T-helper 1 cell (primary cell): ENCODE measurements at places on chromosomes 16 and 17.

GRCh38 chr16:23229714-23230113, 47.2 kb downstream of the SCNN1G start:
- no peak for DNase-seq

GRCh38 chr17:31318851-31319661, 2.4 kb downstream of the EVI2A start:
- no peak for DNase-seq

DNA sequence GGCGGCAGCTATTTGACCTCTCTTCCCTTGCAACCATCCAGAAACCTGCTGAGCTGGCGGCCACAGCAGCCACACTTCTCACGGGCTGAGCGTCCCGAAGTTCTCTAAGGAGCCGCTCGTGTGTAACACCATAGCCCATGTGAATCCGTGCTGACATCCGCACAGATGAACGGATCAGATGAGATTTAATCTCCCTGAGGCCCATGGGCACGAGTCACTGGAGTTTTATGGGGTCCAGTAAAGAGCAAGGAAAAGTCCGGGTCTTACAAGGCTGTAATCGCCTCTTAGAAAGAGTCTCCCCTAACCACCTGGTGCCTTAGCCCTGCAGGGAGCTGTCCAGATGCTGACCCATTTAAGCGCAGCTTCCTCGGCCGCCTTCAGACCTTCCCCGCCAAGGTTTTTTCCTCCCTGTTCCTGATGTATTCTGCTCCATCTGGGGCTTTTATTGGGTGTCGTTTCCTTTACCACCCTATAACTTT, 5.5 kb upstream of the CACNG5 start:
- no peak for DNase-seq

- peak; percentile 85 for DNase-seq
Measured at GRCh38 chr17:3754458-3755334, 31.0 kb downstream of the HASPIN start.

DNA sequence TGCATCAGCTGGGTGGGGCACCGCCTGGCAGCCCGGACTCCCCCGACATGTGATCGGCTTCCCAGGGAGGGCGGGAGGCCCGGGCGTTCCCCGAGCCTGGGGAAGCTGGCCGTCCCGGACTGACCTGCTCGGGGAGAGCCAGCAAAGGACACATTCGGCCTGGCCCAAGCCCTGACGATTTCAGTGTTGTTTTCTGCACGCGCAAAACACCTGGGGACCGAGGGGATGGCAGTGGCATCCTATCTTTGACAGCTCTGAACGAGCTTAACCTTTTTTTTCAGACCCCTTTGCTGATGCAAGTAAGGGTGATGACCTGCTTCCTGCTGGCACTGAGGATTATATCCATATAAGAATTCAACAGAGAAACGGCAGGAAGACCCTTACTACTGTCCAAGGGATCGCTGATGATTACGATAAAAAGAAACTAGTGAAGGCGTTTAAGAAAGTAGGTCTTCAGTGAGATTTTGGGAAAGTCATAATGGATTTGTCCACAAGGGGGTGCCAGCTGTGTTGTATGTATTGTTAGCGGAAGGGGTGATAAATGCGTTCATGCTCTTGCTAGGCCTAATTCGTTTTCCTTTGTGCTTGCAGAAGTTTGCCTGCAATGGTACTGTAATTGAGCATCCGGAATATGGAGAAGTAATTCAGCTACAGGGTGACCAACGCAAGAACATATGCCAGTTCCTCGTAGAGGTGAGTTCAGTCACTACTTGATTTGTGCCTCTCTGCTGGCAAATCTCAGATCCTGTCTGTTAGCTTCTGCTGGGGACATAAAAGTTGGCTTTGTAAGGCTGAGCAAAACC, 1.0 kb downstream of the EIF1 start:
- no peak for DNase-seq

DNA sequence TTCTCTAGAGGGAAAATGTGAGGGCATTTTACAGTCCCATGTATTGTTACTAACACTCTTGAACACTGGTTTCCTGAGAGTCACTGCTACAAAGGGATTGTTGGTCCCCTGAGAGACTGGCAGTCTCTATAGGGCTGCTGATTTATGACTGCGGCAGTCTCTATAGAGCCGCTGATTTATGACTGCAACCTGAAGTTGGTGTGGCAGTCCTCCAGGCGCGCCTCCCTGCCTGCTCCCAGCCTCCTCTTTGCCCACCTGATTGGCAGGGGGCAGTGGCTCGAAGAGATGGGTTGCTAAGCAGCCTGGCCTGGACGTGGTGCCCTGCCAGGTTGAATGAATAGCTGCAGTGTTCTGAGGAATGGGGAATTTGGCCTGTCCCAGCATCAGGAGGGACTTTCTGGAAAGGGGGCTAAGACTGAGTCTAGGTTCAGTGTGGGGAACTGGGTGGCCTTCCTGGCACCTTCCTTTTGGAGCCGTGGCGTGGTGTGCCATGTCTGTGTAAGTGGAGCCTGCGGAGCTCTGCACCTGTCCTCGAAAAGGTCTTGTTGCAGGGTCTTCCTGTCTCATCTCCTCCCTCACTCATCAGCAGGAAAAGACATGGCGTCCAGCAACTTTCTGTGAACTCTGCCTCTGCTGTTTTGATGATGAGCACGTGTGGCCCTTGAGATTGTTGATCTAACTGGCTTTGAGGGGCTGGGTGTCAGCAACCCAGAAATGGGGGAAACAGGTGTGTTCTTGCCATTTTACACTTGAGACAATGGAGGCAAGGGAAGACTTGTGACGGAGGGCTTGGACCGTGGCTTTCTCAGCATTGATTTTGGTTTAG, 24.9 kb downstream of the SAP30BP start:
- no peak for DNase-seq

DNA sequence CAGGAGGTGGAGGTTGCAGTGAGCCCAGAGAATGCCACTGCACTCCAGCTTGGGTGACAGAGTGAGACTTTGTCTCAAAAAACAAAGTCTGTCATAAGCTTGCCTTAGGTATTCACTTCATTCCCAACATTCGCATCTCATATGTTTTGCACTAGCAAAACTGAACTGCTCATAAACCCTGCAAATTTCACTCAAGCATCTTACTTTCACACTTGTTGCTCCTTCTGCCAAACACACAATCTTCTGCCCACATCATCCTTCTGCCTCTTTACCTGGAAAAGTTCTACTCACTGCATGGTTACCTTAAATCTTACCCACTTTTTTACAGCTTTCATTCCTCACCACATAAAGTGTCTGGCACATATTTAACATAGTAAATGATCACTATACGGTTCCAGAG, 152.5 kb downstream of the USP22 start:
- DNase-seq = no peak

GRCh38 chr17:56939869-56940484, 20.9 kb downstream of the COIL start:
- no peak for DNase-seq

- DNase-seq = no peak
Measured at GRCh38 chr16:54055864-54056263, 230.7 kb downstream of the IRX3 start.

GRCh38 chr17:48565022-48565554, 13.1 kb downstream of the HOXB4 start:
- no peak for DNase-seq

- no peak for DNase-seq
Measured at GRCh38 chr17:4422864-4423263, 10.9 kb upstream of the SPNS3 start.

DNA sequence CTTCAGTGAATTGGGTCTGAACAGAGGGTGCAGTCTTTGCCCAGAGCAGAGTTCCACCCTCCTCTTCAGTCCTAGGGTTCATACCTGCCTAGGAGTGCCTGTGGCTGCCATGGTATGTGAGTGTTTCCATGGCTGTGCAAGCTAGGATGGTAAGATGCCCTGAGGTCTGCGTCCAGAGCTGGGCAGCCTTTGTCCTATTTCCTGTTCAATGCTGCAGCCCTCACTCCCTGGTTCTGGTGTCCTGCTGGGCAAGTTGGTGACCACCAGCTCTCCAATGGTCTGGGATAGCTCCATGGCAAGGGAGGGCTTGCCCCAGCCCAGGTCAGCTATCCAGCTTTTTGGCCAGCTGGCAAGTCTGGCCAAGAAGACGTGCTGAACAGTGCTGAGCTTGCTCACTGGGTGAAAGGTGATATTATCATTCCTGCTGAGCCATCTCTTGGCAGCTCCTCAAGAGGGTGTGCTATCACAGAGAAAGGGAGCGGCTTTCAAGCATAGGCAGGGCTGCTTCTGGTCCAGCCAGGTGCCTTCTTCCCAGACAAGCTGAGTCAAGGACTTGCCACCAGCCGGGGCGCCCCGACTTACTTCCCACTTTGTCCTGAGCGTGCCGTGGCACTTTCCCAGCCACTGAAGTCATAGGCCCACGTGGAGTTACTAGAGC, 13.0 kb upstream of the NFATC3 start:
- no peak for DNase-seq

- no peak for DNase-seq
Measured at GRCh38 chr16:87855852-87856715, 13.2 kb downstream of the SLC7A5 start.

GRCh38 chr16:82936941-82937551, 310.3 kb downstream of the CDH13 start:
- no peak for DNase-seq

DNA sequence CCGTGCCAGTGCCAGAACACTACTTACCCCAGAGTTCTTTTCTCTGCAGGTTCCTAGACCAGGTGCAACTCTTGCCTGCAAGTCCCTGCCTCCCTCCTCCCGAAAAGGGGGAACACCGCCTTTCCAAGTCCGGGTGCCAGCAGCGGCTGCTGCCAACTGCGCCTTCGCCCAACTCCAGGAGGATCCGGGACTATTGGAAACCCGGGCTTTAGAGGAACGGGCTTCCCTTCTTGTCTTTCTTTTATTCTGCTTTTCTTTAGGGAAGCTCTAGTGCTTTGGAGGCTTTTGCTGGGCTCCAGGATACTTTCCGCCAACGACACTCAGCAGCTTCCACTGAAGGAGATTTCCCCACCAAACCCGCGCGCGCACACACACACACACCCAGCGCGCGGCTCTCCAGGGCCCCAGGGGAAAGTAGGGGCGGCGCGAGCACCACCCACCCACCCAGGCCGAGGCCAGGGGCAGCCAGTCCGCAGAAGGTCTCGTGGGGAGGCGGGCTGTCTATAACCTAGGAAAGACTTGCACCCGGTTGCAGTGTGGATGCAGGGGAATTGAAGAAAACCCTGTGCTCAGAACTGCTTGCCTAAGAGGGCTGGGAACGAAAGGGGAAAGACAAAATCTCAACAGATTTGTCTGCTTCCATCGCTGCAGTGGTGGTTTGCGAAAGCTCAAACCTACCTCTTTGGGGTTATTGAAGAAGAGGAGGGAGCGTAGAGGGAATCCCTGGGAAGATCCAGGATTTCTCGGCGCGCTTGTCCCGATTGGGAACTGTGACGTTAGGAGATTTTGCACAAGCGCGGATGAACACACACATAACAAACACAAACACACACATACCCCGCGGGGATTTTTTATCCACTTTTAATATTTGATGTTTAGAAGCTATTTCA, 977 bp upstream of the CA10 start:
- DNase-seq = no peak

DNA sequence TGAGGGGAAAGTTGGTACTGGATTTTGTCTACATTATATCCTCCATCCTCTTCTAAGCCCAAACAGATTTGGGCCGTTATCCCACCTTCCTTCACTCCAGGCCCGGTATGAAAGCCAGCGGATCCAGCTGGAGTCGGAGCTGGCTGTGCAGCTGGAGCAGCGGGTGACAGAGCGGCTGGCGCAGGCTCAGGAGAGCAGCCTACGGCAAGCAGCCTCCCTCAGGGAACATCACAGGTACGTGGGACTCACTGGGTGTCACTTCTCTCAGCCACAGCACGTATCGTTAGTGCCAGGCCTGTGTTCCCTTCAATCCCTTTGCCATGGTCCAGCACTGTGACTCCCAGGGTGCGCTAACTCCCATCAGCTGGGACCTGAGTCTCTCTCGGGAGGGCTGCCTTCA, 11.3 kb downstream of the CNTROB start:
- DNase-seq = no peak

DNA sequence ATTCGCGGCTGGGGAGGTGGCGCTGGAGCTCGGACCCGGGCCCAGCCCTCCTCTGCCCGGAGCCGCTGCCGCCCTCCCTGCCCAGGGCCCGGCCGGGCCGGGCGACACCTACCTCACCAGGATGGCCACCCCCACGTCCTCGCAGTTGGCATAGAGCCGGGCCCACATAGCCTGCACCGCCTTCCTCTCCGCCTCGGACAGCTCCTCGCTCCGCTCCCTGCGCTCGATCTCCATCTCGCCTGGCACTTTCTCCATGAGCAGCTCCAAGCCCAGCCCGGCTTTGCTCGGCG, 276 bp downstream of the CYGB start:
- no peak for DNase-seq

GRCh38 chr16:66250686-66251431, 115.6 kb upstream of the CDH5 start:
- DNase-seq = no peak

- DNase-seq = no peak
Measured at GRCh38 chr17:64095144-64095882, 34.6 kb downstream of the ERN1 start.

DNA sequence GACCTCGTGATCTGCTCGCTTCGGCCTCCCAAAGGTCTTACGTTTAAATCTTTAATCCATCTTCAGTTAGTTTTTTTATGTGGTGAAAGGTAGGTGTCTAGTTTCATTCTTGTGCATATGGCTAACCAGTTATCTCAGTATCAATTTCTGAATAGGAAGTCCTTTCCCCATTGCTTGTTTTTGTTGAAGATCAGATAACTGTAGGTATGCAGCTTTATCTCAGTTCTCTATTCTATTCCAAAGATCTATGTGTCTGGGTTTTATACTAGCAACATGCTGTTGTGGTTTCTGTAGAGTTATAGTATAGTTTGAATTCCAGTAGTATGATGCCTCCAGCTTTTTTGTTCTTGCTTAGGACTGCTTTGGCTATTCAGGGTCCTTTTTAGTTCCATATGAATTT, 65.2 kb downstream of the TNFRSF13B start:
- no peak for DNase-seq

- DNase-seq = no peak
Measured at GRCh38 chr16:54213322-54213721, 73.3 kb downstream of the IRX3 start.

DNA sequence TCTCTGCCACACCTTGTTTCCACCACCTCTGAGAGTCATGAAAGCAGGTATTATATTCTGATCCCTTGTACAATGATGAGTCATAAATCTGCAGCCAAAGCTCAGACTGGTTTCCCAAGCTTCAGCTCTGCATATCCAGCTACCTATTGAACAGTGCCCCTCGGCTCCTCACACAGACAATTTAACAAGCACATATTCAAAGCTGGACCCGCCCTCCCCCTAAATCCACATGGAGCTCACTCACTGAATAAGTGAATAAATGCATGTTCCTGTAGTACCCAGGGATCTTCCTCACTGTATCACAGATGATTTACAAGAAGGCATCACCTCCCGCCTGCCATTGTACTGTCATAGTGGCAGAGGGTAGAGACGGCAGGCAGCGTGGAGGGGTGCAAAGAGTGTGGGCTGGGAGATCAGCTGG, 516.4 kb downstream of the GRIN2A start:
- DNase-seq = no peak
